ENCODE measurements at places on chromosomes 12 and 14.

GRCh38 chr14:101813171-101813759 lies 51.8 kb downstream of the PPP2R5C start:
- no peak for DNase-seq

DNA sequence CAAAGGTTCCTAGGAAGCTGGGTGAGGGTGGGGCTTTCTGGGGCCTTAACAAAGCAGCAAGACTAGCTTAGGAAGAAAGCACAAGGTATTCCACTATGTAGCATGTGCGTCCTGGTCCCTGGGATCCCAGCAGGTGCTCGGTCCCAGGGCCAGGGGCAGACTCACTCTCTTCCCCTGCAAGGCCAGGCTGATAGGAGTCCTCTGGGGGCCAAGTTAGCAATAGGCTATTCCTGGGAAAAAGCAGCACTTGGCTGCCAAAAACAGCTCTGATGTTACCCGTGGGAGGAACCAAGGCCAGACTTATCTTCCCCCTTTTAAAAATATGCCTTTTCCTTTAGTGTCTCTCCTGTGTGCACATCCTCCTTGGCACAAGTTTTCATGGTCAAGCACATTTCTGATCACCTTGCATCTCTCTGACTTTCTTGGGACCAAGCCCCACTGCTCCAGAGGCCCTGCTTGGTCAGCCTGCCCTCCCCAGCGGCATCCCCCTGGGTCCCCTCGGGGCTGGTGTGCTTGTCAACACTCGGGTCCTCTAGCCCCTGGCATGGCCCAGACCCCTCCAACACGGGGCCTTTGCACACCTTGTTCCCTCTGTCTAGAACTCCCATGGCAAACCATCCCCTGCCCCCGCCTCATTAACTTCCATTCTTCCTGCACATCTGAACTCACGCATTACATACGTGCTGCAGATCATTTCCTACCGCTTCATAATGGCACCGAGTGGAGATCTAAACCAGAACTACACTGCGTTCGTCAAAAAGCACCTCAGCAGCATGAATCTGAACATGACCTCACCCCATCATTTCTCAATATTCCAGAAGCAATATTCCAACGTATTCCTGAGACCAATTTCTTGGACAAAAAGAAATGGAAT lies 21.9 kb downstream of the CCDC92 start:
- no peak for DNase-seq

GRCh38 chr12:75641031-75641780 lies 129.8 kb upstream of the KRR1 start:
- DNase-seq: no peak

DNA sequence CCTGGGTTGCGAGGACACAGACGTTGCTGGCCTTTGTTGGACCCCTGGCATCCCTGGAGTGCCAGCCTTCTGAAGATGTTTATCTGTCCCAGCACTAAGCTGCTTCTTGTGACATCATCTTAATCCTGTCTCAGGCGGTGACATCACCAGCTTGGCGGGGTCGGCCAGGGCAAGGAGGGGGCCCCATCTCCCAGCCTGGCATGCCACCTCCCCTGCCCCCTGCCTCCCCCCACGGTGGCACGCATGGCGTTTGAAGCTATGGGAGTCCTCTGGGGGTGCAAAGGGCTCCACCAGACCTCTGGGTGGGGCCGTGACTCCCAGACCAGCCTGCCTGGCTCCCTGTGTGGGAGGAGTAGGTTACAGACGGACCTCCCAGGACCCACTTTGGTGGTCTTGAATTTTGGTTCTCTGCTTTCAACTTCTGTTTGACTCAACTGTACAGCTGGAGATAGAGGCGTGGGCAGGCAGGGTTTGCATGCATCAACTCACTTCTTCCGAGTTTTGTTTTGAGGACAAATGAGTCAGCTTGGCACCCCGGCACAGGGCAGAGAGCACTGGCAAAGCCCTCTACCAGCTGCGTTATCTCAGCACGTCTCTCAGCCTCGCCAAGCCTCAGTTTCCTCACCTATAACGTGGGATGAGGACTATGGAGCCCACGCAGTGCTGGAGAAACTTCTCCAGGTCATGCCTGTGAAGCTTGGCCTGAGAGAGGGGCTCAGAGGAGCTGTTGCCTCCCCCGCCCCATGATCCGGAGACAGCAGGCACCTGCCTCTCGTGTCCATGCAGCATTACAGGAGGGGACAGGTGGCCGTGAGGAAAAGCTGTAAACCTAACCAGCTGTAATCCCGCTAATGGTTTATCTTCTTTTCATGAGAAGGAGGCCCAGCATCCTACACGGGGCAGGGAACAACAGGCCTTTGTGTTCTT lies 38.8 kb upstream of the EML1 start:
- no peak for DNase-seq

DNA sequence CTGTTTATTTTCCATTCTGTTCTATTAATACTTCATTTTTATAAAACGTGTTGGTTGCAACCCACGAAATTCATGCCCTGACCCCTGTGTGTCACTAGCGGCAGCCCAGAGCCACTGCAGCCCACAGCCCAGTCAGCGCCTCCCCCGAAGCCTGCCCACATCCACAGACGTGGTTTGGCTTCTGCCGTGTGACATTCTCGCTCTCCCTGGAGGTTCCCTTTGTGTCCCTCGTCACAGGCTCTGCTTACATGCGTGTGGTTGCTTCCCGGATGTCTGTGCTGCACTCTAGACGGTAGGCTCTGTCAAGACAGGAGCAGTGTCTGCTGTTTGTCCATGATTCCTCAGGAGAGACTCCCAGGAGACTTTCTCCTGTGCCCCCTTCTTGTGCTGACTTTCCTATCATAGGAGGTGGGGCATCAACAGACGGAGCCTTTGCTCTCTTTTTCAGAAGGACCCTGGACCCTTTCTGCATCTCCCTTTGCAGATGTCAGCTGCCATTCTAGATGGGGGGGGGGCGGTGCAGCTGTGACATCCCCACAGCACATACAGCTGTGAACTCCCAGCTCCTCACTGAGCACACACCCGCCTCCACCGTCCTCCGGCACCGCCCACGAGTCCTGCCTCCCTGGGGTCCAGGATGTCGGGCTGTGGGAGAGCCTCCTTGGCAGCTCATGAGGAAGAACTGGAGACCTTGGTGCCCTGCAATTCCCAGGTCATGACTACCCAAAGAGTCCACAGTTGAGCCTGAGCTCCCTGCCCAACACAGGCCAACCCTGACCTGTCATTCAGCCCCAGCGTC lies 36.8 kb upstream of the PIWIL1 start:
- no peak for DNase-seq

DNA sequence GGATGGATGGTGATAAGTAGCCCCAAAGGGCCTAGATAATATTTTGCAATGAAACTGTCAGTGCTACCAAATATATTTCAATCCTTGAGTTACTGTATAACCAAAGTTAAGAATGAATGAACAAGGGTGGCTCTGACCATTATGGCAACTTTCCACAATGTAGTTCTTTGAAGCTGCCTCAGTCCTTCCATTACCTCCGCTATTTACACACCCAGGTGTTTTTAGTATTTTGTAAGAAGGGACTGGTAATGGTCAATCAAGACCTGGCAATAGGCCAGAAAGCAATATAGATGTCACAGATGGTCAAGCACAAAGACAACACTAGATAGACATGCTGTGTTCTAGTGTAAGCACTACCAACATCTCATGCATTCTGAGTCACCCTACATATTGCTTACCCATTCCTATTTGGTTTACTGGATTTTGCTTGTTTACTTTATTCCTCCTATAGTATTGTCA lies 16.3 kb downstream of the DUSP16 start:
- DNase-seq: no peak

- no peak for DNase-seq
Measured at GRCh38 chr12:76544601-76545261, 14.8 kb downstream of the OSBPL8 start.

DNA sequence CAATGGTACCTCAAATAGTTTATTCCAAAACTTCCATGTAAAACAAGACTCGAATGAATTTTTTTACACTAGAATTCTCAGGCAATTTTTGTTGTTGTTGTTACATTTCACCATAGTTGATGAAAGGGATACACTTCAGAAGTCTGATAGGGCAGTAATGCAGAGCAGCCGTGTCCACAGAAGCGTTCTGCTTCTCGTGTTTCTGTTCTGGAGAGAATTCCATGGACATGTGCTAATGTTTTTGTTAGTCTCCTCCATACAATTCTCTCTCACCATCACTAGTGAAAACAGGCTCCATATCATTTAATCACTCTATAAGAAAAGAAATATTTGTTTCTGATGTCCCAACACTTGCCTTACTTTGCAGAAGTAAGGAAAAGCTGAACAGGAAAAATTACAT lies 606.1 kb downstream of the SLC16A7 start:
- no peak for DNase-seq

- no peak for DNase-seq
Measured at GRCh38 chr12:25417071-25417470, 136.0 kb downstream of the LMNTD1 start.

DNA sequence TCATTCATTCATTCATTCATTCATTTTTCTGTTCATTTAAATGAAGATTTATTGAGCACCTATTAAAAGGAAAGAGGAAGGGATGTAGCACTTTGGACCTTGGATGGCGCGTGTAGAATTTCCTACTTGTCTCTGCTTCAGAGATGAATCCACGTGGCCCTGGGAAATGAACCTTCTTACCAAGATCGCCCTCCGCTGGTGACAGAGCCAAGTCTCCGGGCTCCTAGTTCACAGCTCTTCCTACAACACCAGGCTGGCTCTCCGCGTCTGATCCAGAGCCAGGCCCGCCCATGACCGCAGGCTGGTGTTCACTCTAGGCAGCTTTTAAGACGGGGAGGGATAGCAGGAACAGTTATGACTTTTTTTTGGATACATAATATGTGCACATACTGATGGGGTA lies 70.9 kb upstream of the PIWIL1 start:
- no peak for DNase-seq

DNA sequence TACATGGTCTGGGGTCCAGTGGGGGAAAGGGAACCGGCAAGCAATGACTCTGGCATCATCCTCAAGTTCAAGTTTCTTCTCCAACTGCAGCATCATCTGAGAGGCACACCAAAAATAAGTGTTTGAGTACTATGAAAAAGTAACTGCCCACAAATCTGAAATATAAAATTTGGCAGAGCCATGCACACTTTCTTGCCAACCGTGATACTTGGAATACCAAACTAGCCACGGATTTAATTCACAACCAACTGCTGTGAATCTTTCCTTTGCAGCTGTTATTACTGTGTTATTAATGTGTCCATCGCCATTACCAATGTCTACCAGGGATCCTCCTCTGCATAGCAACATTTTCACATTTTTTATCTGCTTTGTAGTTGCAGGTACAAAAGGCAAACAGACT lies 74.6 kb downstream of the GXYLT1 start:
- DNase-seq: no peak

DNA sequence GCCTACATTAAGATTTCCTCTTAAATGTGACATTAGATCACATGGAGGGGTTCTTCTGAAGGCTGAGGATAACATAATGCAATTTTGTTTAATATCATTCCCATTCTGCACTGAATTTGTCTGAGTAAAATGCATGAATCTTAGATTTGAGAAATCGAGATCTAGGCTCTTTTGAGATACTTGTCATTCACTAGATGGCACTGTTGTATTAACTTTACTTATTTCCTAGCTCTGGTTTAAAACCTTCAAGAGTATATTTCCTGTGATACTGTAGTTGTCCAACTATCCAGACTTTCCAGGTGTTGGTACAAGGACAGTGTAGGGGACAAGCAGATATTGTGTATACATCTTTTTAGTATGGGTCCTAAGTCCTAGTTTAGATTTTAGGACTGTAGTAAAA lies 91.7 kb upstream of the SEL1L start:
- no peak for DNase-seq

DNA sequence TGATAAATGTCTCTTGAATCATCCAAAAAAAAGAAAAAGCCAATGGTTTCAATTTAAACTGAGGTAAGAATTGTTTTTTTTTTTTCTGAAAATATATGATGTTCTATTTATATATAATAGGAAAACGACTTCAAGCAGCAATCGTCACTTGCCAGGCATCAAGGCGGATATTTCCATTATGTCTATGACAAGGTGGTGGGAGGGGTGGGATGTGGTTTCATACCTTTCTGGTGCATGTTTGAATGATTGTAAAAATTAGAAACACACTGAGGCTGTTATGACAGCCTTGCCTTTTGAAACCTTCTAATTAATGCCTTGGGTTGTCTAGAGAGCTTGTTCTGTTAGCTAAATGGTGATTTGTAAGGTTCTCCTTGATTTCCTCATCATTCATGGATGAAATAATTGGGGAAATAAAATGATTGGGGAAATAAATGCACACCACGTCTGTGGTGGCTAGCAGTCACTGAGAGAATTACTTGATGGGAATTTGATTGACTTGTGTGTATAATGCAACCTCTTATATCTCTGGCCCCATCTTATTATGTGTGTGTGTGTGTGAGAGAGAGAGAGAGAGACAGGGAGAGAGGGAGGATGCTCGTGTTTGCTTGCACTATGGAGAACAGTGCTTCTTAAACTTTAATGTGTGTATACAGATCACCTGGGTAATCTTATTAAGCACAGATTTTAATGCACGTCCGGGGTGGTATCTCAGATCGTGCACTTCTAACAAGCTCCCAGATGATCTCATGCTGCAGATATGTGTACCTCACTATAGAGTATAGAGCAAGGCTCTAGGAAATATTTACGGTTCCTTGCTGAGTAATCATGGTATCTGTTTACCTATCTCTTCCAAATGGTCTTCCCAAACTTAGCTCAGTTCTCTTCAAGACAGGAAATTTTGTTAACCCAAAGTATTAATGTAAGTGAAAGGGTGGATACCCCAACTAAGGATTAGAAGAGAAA lies 502.6 kb downstream of the DIO2 start:
- DNase-seq: no peak

- no peak for DNase-seq
Measured at GRCh38 chr14:68133856-68134255, 314.3 kb downstream of the RAD51B start.

DNA sequence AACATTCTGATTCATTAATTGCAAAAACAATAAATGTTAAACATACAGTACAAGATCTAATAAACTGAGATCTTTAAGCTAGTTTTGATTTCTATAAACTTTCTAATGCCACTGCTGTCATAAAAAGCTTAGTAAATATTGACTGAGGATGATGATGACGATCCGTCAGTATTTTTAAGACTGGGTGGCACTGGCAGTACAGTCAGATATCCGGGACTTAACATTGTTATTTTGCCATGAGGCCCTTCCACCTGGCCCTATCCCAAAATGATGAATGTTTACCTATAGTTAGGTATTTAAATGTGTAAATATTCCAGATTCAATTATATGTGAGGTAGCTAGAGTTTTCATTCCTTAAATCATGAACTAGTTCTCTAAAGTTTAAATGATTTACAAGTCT lies 158.5 kb downstream of the FOXA1 start:
- DNase-seq: no peak
